D721Med (cell line): ENCODE measurements at places on chromosomes 2 and 18.

DNA sequence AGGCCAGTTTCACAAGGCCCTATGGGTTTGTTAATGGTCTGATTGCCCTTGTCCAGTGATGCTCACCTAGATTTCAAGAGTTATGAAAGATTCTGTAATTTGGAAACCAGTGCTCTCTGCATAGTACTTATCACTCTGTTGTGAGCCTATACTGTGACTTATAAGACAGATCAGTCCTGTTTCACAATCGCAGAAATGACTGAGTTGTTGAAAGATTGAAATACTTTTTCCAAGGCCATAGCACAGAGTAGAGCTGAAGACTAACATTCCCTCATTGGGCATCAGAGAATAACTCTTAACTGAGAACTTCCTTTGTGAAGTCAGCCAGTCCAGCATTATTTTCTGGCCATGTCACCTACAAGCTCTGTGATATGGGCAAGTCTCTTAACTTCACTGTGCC lies 44.0 kb downstream of the CCDC85A start:
- no peak for DNase-seq

GRCh38 chr2:180717588-180717987 lies 262.8 kb upstream of the UBE2E3 start:
- DNase-seq, result no peak

- no peak for DNase-seq
Observed at GRCh38 chr2:188813315-188813714, 160.9 kb upstream of the COL3A1 start.

DNA sequence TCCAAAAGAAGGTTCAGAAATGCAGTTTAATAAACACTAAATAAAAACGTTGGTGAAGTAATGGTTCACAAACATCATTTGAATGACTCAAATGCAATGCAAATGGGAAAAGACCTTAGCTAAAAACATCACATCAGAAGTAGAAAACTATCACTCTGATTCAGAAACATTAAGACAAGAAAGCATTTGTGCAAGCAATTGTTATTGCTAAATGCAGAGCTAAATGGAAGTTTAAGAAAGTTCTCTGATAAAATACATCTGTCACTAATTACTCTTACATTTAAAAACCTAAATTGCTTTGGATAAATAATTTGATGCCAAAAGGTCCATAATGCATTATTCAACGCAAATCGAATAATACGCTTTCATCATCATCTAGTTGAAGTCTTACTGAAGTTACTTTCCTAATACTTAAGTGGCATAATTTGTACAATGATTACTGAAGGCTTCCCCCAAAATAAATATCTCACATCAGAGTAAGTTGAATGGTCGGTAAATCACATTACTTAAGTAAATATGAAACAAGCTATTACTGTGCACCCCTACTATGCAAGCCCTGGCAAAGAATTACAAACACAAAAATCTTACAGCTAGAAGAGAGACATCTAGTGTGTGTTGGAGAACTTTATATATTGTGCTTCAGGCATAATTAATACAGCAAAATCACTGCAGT lies 105.7 kb upstream of the KCTD1 start:
- DNase-seq, result no peak

DNA sequence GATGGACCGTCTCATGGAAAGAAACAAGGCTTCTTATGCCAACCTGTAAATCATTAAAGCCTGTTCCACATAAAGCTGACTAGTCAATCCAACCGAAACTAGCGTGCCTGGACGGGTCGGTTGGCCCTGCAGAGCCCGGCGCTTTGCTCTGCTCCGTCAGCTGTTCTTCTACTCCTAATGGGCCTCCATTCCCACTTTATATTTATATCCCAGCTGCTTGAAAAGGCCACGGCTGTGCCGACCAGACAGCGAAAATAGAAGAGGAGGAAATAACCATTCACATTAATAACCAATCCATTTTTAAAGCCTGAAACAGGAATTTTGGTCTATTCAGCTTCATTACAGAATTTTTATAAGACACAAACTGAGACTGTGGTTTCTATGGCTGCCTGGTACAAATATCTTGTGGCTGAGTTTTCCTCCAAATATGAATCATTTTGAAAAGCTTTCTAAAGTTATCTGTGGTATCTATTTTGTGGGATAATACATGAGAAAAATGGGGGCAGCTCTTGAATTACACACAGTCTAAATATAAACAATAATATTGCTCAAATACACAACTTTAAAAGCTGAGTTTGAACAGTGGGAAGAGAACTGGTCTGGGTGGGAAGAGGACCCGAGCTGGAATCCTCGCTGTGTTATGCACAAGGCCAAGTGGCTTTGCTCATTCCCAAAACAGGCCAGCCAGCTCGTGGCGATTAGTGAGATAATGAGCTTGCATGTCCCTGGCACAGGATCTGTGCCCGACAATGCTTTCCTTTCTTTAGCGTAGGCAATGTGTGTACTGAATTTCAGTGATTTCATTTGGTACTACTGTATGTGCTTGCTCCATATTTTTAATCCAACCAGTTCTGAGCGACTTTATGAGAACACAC lies 10.5 kb upstream of the FAM124B start:
- no peak for DNase-seq

DNA sequence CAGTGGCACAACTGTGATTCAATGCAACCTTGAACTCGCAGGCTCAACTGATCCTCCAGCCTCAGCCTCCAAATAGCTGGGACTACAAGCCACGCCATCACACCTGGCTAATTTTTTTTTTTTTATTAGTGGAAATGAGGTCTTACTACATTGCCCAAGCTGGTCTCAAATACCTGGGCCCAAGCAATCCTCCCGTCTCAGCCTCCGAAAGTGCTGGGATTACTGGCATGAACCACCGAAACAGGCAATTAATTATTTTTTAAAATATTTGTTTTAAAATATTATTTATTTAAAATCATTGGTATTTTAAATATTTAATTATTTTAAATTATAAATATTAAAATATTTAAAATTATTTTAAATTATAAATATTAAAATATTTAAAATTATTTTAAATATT lies 24.5 kb downstream of the SRBD1 start:
- DNase-seq, result no peak
